ENCODE measurements at places on chromosomes 6 and 20. TPM values are rescaled to one million over a fixed set of nuclear protein-coding genes. Genes with fewer than 3 reads are reported as not detected.

The LRRC73 gene
- total RNA-seq = 0.65 TPM

The CALHM4 gene
- total RNA-seq = not detected

The SLC22A1 gene
- 0.92 TPM for total RNA-seq

The PTGIS gene
- total RNA-seq = 605 TPM

The SNPH gene
- 10.4 TPM for total RNA-seq

The IL17A gene
- total RNA-seq = not detected

The DEFB132 gene
- total RNA-seq = not detected

The PPIL6 gene
- total RNA-seq = 6.9 TPM

The TUBB1 gene
- under 0.01 TPM for total RNA-seq

The OXT gene
- 0.18 TPM for total RNA-seq

The COL19A1 gene
- total RNA-seq = 0.28 TPM

The TEAD3 gene
- 6.8 TPM for total RNA-seq

The SLC22A7 gene
- total RNA-seq = not detected

The FAM217A gene
- not detected for total RNA-seq

The SLC23A2 gene
- total RNA-seq = 10.0 TPM
